ENCODE measurements at places on chromosomes 2 and 18. TPM values are rescaled to one million over a fixed set of nuclear protein-coding genes. Genes with fewer than 3 reads are reported as not detected.

Gene SLC9A4
- not detected for total RNA-seq

Gene CCDC85A
- total RNA-seq, result 21.4 TPM

Gene OTX1
- total RNA-seq, result 0.34 TPM

Gene GAL3ST2
- total RNA-seq, result not detected

Gene MC4R
- not detected for total RNA-seq

Gene GALR1
- not detected for total RNA-seq

Gene VSNL1
- total RNA-seq, result not detected

Gene PFN4
- total RNA-seq, result 0.23 TPM

Gene CD207
- not detected for total RNA-seq

Gene POTEI
- total RNA-seq, result 0.51 TPM

Gene ECEL1
- total RNA-seq, result not detected

Gene DIPK1C
- not detected for total RNA-seq

Gene GCKR
- total RNA-seq, result 0.85 TPM

Gene FBXO11
- 120 TPM for total RNA-seq

Gene FZD7
- total RNA-seq, result 0.19 TPM

Gene COL3A1
- total RNA-seq, result 10.9 TPM

Gene BCL2
- 0.88 TPM for total RNA-seq

Gene ZNF396
- total RNA-seq, result 0.51 TPM

Gene BUB1
- 14.5 TPM for total RNA-seq

Gene CCBE1
- total RNA-seq, result 0.14 TPM

Gene FHOD3
- 0.14 TPM for total RNA-seq

Gene POTEJ
- total RNA-seq, result 0.47 TPM

Gene LINC00305
- not detected for total RNA-seq

Gene CTAGE1
- total RNA-seq, result not detected

Gene OXER1
- total RNA-seq, result not detected

Gene NLRC4
- not detected for total RNA-seq

Gene NXPH2
- not detected for total RNA-seq

Gene RUFY4
- not detected for total RNA-seq

Gene OSGEPL1
- 5.9 TPM for total RNA-seq

Gene ARPC2
- total RNA-seq, result 352 TPM

Gene RAD51AP2
- not detected for total RNA-seq

Gene LPIN1
- total RNA-seq, result 36.3 TPM

Gene TBR1
- not detected for total RNA-seq

Gene CHST9
- 0.34 TPM for total RNA-seq

Gene LIMS3
- total RNA-seq, result 9.4 TPM

Gene VWA3B
- not detected for total RNA-seq

Gene FBXO48
- 0.42 TPM for total RNA-seq

Gene SYT4
- total RNA-seq, result not detected

Gene C2orf15
- total RNA-seq, result not detected

Gene IL36G
- not detected for total RNA-seq

Gene ACMSD
- 0.34 TPM for total RNA-seq

Gene CYP27A1
- total RNA-seq, result 8.6 TPM

Gene ANKRD23
- 1.5 TPM for total RNA-seq

Gene POLE4
- total RNA-seq, result 13.2 TPM

Gene CCDC141
- total RNA-seq, result 1.2 TPM

Gene GULP1
- total RNA-seq, result 15.7 TPM

Measured in dermis blood vessel endothelial cell (primary cell).